DMS79 treated with DMSO at 0.1 percent for 48 hours (cell line): ENCODE measurements at places on chromosomes 3 and 15.

DNA sequence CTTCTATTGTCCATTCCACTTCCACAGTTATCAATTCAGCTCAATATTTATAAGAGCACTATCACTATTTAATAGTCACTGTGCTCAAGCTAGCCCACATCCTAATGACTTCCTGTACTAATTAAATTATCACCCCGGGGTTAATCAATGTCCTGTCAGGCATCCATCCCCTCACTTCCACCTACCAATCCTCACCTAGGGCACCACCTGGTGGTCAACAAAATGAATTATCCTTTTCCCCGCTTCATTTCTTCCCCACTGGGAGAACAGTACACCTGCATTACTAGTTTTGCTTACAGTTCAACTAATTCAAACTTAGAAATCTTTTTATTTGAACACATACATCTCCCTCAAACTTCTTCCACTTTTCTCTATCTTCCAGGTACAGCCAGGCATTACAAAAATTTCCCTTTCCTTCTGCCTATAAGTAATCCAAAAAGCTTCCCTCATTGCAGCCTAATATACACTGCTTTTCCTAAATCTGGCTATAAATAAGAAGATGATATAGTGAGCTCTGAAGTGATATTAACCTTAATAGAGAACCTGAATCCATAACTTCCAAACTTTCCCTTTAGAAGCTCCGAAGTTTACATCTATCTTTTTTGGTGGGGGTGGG is 68.5 kb downstream of the TMCC1 start:
- DNase-seq, result peak; percentile 37

GRCh38 chr3:134852893-134853351 is 57.9 kb downstream of the EPHB1 start:
- DNase-seq, result no peak

DNA sequence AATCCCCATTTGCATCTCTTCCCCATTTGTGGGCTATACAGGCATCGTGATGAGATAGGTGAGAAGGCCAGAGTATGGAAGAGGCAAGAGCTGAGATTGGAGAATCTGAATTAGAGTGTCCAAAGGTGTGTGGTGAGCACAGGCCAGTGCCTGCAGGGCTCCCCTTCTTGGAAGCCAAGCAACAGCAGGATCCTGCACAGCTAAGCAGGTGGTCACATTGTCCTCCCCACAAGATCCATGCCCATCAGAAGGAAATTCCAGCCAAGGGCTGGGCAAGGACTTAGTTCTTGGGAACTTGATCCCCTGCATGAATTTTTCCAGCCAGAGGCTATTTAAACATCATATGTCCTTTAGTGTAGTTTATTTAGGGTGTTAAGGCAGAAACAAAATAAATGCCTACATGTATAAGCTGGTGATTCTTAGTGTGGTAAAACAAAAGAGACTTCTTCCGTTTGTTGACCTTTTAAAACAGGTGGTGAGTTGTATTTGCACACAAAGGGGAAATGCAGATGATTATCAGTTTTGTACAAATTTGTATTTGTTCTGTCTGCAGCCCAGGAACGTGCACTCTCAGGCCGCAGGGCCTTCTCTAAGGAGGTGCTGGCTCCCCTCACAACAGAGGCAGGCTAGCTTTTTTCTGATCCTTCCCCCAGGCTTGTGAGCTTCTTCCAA is 110.2 kb downstream of the PLCL2 start:
- no peak for DNase-seq

DNA sequence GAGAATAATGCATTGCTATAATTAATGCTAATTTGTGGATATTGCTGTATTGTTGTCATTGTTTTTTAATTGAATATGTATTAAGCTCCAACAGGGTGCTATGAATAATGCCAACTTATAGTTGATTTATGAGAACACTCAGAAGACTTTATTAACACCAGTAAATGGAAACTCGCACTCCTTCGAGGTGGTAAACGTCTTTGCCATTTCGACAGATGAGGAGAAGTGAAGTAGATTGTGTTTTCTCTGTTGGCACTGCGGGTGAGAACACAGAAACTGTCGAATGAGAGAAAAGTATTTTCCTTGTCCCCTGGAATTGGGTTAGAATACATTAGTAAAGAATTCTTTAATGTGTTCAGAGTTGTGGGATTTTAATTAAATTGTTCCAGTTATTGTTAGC is 354.5 kb downstream of the LPP start:
- DNase-seq, result no peak

DNA sequence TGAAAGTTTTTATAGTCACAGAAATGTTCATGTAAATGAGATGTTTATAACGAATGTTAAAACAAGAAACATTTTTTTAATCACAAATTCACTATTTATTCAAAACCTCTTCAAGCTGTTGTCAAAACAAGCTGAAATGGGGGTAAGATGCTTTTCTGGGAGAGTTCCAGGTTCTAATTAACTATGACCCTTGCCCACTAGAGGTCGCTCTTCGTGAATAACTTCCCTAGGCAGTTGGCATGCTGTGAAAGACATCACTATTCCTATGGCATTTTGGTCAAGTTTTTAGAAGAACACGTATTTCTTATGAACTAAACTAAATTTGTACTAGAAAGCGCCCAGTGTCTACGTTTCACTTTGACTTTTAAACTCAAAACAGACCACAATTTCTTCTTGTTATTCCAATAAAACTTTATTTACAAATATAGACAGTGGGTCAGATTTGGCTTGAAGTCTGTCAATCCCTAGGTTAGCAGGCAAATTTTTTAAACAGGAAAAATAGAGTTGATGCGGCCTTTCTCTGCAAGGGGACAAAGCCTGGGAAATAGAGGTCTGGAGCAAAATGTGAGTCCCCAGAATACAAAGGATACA is 62.8 kb upstream of the CMTM8 start:
- peak; percentile 18 for DNase-seq

DNA sequence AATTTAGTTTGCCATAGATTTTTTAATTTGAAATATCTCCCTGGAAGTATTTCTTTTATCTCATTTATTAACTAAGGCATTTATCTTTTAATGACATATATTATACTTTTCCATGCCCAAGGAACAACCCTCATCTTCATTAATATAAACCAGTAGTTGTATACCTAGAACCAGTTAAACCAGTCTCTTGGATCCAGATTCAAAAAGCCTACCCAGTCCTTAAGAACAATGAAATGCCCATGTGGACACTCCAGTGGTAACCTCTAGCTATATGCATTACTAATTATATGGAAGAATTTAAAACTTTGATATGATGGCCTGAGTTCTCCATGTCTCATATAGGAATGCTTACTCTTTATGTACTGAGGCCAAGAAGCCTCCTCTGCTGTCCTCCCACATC is 4.8 kb downstream of the SIDT1 start:
- no peak for DNase-seq

GRCh38 chr3:48431224-48432029 is 1.5 kb upstream of the PLXNB1 start:
- no peak for DNase-seq

DNA sequence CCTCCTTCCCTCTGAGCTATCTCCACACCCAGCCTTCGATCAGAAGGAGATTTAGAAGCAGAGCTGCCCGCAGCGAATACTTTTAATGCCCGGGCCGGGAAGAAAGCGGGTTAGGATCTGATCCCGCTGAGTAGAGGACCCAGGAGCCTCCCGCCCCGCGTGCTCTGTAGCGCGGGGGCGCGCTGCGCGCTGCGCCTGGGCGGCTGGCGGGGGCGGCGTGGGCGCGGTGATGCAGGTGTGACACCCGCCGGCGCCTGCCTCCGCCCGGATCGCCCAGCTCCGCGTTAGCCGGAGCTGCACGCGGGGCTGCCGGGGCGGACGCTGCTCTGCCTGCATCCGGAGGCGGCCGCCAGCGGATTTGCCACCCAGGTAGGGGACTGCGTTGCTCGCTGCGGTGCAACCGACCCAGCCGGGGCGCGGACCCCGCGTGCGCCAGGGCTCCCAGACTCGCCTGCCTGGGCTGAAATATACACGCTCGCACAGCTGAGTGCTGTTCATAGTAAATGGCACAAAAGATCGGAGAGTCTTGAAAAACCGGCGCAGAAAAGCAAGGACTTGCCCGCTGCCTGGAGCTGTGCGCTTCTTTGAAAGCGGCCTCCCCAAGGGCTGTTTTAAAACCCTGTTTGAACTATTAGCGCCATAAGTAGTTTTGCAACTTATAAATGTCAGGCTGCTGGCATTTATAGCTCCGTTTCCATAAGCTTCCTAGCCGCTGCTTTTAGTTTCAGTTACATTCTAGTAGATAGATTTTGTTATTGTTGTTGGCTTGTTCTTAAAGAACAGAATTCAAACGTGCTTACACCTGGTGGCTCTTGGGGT is at the start of gene SV2B:
Gene SV2B (plus strand): TSS at position 263 of the 819 bp plus-strand sequence. CDS start 126,007 bp downstream, outside the sequence.
- DNase-seq, result no peak

- DNase-seq, result no peak
Observed at GRCh38 chr3:16605966-16606365, 743 bp upstream of the DAZL start.

- DNase-seq, result no peak
Observed at GRCh38 chr3:168325684-168326083, 230.0 kb upstream of the GOLIM4 start.

DNA sequence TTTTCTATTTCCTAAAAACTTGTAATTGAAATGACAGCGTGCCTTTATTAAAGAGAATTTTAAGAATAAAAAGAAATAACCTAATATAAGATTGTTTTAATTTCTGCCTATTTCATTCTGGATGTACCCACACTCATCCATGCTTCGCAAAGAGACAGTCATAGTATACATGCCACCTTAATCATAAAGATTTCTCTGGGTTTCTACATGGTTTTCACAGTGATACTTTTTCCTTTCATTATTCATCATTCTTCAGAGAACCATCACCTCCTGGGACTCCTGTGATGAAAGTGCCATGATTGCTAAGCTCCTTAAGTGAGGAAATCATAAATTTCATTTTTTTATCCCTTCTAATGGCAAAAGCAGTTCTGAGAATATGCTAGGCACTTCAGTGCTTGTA is 4.3 kb upstream of the CCR8 start:
- DNase-seq, result no peak
